ENCODE measurements at places on chromosomes 4 and X.

GRCh38 chr4:141011901-141012315 lies 121.4 kb downstream of the RNF150 start:
- no peak for DNase-seq

GRCh38 chr4:74327762-74328161 lies 19.5 kb downstream of the EPGN start:
- no peak for DNase-seq

GRCh38 chrX:18354369-18355223 lies at the start of gene SCML2:
SCML2 (minus strand) TSS chrX:18354688; CDS start chrX:18334071, 20,617 bp downstream.
- DNase-seq: no peak

DNA sequence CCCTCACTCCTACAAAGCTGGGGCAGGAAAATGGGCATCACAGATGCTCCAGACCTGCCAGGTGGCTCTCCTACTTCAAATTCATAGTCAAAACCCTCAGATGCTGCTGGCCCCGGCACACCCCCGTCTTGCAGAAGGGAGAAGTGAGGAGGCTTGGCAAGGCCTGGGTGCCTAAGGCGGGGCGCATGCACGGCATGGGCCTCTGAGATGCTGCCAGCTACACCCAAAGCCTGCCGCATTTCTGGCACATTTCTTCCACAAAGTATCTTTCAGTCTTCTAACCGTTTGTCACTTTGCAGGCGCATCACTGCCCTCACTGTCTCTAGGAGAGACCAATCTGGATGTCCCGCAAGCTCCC lies 19.6 kb downstream of the WDR1 start:
- no peak for DNase-seq

- no peak for DNase-seq
Observed at GRCh38 chr4:128334256-128334655, 46.6 kb upstream of the PGRMC2 start.

DNA sequence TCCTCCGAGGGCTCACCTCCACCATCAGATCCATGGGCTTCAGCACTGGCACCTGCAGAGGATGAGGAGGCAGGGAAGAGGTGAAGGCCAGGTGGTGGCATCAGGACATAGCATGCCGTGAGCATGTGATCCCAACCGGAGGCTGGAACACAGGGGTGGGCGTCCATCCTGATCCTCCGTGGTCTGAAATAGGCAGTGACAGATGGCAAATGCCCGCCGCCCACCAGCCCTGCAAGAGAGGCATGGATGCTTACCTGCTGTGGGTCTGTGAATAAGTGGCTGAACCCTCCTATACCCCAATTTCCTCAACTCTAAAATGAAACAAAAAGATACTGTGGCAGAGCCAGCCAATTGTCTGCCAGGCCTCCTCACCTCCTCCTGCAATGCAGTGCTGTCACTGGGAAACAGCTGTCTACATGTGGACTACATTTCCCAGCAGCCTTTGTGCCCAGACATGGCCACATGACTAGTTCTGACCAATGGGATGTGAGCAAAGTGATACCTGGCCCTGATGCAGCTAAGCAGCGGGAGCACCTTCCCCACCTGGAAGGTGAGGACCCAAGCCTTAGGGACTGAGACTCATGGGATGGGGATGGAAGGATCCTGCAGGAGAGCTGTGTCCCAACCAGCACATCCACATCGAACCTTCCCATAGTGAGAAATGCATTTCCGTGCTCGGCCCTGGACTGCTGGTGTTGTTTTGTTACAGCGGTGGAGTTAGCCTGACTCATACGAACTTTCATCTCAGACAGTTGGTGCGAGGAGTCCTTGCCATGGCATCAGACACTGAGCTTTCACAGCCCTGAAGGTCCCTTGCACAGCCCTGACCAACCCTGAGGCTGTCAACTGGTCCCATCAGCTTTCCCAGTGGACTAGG lies 99.5 kb downstream of the PPP2R2C start:
- DNase-seq: no peak

DNA sequence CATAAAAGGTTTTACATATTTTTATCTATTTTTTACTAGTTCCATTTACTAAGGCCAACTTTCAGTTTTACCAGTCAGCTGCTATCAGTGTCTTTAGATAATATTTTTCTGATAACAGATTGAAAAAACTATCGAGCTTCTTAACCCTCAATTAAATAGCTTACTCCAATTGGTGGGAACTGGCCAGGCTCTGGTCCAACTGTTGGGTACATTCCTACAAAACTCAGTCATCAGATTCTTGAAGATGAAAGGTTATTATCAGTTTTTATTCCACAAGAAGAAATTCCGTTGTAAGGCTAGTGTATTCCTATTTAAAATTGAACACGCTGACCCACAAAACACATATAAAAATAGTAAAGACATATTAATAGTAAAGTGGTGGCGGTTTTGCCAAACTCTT lies 346.2 kb downstream of the MAPK10 start:
- no peak for DNase-seq

DNA sequence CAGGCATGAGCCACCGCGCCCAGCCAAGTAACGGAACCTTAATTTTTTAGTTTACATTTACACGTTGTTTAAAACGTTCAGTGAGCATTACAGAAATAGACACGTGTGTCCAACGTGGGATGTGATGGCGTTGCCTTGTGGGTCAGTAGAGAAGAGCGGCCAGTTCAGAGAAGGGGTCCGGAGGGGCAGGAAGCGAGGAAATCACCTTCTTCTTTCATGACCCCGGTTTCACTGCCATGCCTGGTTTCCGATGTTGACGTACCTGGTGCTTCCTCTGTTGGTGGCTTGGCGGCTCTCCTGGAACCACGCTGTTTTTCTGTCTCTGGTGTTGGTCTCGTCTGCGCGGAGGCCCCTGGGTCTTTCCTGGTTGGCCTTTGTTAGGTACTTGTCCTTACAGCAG lies 42.8 kb downstream of the PCGF3 start:
- DNase-seq: no peak

All from stimulated activated CD8-positive, alpha-beta memory T cell treated with anti-CD3 and anti-CD28 coated beads, Interleukin-4, amount 100 ng/mL, for 1 hour (primary cell).